Spinal cord (tissue), 10 donors: ENCODE measurements at places on chromosomes 4 and X.

DNA sequence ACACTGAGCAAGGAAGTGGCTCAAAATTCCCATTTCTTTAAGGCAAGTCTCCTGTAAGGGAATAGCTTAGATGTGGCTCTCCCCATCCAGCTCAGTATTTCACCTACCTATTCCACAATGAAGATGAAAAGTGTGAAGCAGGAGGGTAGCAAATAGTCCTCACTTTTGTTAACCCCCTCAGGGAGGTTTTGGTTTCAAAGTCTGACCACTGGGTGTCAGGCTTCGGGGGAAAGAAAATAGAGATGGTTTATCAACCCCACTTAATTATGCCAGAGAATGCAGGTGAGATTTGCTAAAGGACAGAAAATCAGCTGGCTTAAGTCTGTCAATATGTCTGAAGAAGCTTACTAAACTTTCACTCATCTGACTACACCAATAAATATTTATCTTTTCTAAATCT lies 69.5 kb downstream of the DHX15 start:
- DNase-seq: no peak

DNA sequence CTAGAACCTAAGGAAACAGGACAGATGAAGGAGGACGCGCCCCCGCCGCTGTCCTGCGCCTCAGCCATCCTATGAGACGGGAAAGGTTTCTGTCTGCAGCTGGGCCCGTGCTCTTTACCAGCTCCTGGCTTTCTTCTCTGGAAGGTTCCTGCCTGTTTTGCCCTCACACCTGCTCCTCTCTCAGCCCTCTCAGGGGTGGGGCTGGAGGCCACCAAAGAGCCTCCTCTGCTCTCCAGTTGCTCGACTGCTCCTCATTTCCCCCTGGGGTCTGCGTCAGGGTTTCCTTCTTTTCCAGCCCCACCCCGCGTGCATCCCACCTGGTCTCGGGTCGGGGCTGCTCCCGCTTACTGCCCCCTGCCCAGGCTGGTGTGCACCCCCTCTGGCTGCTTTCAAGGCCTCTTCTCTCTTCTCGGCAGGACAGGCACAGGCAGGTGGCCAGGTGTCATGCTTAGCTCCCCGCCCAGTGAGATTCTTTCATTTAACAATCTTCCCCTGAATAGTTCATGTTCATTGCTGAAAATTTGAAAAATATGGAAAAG lies 4.6 kb downstream of the HTT-AS start:
- DNase-seq: no peak

DNA sequence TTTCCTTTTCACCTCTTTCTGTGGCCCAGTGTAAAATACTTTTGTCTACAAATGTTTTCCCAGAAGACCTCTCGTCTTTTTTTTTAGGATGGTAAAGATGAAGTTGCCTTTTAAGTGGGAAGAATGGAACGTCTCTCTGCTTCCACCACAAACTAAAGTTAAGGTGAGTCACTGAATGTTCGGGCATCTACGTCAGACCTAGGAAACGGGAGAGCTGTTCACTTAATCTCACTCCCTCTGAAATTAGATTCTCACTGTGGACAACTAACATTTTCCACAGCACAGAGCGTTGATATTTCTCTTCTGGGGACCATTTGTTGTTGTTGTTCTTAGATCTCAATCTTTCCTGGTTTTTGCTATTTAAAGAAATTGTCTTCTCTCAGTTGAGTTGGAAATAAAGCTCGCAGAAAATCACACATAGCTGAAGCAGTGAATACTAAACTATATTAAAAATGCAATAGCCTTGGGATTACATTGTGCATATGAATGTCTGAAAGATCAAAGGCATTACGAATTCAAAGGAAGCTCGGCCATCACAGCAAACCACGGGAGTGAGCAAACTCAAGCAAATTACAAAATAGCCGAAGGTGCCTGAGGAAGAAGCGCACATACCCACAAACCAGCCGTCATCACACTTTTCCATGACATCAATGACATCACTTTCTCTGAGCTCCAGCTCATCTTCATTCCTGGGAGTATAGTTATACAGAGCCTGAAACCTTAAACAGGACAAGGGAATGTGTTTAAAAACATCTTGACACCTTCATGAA lies 53.9 kb upstream of the PDLIM3 start:
- no peak for DNase-seq

- no peak for DNase-seq
Observed at GRCh38 chrX:12076046-12076445, 62.2 kb upstream of the FRMPD4 start.

GRCh38 chr4:99759988-99760387 lies 56.6 kb upstream of the DAPP1 start:
- DNase-seq: no peak

DNA sequence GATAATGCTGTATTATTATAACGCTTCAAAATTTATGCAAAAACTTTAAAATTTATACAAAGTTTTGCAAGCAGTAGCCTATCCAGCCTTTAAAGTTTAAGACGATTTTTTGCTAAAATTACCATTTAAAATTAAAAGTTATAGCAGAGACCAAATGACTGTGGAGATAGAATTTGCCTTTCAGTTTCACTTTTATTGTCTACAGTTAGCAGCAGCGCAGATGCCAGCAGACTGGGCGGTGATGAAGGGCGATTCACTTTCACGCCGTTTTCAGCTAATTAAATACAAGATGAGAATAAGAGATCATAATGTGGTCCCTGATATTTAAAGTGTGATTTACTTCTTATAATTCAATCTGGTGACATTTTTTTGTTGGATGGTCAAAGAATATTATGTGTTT lies 1381.5 kb upstream of the ADGRL3 start:
- no peak for DNase-seq
